ENCODE measurements at places on chromosomes 4 and X.

DNA sequence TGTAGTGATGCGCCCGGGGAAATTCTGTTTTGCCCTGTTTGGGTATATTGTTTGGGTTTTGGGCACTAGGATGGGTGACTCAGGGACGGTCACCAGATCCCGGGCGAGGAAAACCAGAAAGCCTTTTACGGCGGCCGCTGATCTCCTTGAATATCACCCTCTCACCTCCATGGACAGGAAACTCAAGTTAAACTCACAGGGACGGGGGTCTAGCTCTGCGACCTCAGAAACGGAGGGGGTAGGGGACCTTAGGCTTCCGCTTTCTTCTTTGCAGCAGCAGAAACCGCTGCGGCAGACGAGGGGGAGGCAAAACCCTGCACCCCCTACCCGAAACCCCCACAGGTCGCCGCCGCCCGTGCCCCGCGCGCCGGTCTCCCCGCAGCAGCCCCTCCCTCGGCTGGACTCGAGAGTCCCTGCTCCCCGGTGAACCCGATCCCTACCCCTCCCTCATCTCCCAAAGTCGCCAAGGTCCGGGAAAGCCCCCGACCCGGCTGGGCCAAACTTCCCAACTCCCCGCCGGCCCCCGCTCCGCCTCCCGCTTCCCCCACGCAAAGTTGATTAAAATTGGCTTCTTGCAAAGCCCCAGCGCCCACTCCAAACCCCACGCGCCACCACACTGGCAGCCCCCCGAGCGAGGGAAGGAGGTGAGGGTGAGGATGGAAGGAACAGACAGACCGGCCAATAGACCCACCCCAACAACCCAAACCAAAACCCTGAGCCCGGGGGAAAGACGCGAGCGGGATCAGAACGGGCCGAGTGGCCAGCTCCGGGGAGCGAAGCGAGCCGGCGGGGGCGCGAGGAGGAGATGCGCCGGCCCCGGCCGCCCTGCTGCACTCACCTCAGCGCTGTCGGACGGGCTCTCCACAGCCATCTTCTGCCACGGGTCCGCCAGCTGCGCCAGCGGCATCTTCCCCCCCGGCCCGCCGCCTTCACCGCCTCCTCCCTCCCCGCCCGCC is 705 bp downstream of the RPS6KA3 start:
- DNase-seq: peak; percentile 8

DNA sequence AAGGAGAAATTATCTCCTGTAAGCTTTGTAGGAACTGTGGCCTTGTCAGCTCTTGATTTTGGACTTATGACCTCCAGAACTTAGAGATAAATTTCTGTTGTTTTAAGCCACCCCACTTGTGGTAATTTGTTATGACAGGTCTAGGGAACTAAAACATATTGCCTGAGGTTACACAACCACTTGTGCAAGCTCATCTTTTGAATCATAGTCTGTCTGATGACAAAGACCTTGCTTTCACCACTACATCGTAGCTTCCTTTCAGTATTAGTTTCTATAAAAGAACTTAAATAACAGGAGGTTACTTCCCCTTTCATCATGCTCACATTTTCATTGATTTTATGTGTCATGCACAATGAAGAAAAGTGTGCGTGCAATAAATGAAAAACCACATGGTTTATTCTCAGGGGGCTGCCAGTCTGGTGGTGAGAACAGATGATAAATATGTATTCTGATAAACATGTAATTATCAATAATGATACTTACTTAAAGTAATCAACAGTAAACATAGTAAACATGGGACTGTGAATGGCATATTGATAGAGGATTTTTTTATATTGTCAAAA is 690.0 kb upstream of the HS3ST1 start:
- DNase-seq: no peak

DNA sequence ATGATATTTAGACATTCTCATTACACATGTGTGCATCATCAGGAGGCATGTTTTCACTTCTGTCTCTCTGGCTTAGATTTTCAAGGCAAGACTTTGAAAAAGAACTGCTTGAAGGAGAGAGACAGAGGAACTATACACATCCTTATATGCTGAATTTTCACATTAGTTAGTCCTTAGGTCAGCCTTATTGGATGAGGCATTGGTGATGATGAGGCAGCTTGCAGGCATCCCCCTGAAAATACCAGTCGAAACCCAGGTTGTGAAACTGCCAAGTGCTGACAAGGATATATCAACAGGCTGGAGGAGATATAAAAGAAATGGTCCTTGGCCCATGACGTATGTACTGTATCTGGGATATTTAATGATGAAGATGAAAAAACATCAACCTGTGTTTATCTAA is 297.2 kb upstream of the AADAT start:
- DNase-seq: no peak

- DNase-seq: no peak
Observed at GRCh38 chr4:72243641-72244040, 211.8 kb downstream of the NPFFR2 start.

DNA sequence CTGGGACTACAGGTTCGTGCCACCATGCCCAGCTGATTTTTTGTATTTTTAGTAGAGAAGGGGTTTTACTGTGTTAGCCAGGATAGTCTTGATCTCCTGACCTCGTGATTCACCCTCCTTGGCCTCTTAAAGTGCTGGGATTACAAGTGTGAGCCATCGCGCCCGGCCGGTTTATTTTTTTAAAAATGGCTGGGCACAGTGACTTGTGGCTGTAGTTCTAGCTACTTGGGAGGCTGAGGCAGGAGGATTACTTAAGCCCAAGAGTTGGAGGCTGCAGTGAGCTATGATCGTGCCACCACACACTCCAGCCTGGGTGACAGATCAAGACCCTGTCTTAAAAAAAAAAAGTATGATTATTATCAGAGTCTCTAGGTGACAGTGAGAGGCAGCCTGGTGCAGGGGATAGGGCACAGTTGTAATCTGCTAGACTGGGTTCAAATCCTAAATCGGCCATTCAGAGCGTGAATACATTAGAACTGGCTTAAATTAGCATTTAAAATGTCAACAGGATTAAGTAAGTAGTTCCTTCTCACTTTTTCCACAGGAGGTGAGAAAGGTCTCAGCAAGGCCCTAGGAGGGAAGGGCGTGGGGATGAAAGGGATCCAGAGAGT is 435 bp upstream of the MGST2 start:
- DNase-seq: no peak

GRCh38 chrX:16839219-16839851 is 30.8 kb downstream of the RBBP7 start:
- no peak for DNase-seq

- no peak for DNase-seq
Observed at GRCh38 chr4:7279902-7280301, 87.6 kb downstream of the SORCS2 start.

- DNase-seq: no peak
Observed at GRCh38 chr4:123200051-123200940, 196.3 kb upstream of the SPRY1 start.

DNA sequence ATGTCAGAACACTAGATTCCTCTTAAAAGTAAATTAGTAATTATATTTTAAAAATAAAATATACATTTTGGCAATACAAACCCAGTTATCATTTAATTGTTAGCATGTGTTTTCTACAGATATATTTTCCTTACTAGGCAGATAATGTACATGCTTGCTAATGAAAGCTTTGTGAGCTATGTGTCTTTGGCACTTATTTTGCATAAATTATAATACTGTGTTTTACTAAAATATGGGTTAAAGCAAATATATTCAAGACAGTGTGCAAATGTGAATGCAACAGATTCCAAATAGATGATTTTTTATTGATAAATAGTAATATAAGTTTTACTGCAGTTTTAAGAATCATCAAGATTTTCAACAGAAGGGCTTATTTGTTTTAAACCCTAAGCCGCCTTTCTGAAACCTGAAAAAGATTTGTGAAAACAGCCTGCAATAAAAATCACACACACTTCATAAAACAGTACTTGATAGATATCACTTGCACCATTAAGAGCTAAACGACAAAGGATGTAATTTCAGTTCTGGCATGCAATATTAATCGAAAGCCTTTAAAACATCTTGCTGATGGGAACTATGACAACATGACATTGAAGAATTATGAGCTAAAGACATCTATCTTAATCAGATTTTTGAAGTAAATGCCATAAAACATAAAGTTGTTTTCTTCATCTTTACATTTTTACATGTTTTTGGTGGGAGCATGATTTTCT is 333.3 kb downstream of the DCTD start:
- DNase-seq: no peak

DNA sequence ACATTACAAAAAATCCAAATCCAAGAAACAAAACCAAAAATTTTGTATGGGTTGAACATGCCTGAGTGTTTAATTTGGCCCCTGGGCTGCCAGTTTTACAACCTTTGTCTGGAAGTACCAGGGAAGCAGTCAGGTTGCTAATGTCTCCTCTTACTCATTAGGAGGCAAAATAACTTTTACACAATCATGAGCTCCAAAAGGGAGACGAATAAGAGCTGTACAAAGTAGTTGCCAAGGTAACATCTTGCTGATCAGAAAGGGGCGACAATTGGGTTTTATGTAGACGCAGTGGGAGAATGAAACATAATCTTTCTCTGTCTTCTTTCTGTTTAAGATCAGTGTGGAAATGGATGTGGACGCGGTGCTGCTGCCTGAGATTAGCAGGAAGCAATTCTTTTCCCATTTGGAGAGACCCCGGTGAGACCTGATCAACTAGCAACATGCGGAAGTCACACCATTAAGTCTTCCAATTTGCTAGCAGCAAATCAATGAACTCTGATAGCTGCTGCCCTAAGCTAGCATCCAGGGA is 90.7 kb upstream of the IGFBP7 start:
- no peak for DNase-seq

GRCh38 chrX:133440797-133441163 is 25.5 kb upstream of the GPC4 start:
- DNase-seq: peak; percentile 17

DNA sequence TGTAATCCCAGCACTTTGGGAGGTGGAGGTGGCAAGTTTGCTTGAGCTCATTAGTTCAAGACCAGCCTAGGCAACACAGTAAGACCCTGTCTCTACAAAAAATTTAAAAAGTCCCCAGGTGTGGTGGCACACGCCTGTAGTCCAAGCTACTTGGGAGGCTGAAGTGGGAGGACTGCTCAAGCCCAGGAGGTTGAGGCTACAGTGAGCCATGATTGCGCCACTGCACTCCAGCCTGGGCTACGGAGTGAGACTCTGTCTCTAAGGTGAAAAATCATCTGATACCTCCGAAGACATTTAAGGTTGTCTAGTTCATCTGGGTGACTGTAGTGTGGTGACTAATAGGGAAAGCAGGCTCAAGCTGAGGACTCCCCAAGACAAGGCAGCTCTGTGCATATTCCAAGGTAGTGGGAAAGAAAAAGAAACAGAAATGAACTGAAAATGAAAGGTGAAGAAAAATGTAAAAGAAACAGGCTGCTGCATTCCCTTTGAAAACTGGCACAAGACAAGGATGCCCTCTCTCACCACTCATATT is 23.3 kb downstream of the FRYL start:
- no peak for DNase-seq

All from iPS-NIHi11 (cell line).